ENCODE measurements at places on chromosomes 5 and 9. TPM values are rescaled to one million over a fixed set of nuclear protein-coding genes. Genes with fewer than 3 reads are reported as not detected.

The SLC9A3 gene
- total RNA-seq: 2.4 TPM

The C7 gene
- not detected for total RNA-seq

The CXCL14 gene
- 0.16 TPM for total RNA-seq

The LAMC3 gene
- total RNA-seq: 2.1 TPM

The MYMK gene
- total RNA-seq: not detected

The ROPN1L gene
- total RNA-seq: 1.9 TPM

The PCDHGB2 gene
- 0.08 TPM for total RNA-seq

The PCDHA9 gene
- not detected for total RNA-seq

The MSMP gene
- 0.48 TPM for total RNA-seq

The KCNMB1 gene
- not detected for total RNA-seq

The KIF12 gene
- total RNA-seq: 2.8 TPM

The QRFP gene
- total RNA-seq: not detected

The DIAPH1 gene
- total RNA-seq: 105 TPM

The TRPM3 gene
- total RNA-seq: not detected
